CD4-positive, alpha-beta T cell treated with Interleukin-10 for 1 hour (primary cell): ENCODE measurements at places on chromosomes 16 and 17.
A peak's percentile ranks its signal among the peaks of the same experiment; 100 is the strongest.

GRCh38 chr16:68710211-68710610 is 26.9 kb upstream of the CDH1 start:
- no peak for DNase-seq

DNA sequence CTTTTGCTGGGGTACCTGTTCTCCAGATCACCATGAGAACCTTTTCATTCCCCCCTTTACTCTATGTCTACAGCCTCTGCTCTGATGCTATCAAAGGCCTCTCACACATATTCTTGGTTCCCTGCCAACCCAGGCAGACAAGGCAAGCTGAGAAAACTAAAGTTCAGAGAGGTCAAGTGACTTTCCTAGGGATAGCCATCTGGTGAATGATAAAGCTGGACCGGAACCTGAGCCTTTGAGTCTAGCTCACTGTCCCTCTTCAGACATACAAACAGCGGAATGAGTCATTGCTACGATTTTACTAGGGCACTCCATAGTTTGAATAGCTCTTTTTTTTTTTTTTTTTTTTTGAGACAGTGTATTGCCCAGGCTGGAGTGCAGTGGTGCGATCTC is 73.3 kb downstream of the XYLT1 start:
- no peak for DNase-seq

GRCh38 chr16:73124665-73125375 is 76.9 kb upstream of the ZFHX3 start:
- no peak for DNase-seq

GRCh38 chr17:58541249-58541648 is 26.8 kb upstream of the MTMR4 start:
- no peak for DNase-seq

- no peak for DNase-seq
These were observed 803 bp downstream of the APOBR start for GRCh38 chr16:28495098-28495793.

- DNase-seq, result no peak
These were observed 917 bp upstream of the TBX2 start for GRCh38 chr17:61398721-61399130.

GRCh38 chr16:84603140-84603816 is 14.6 kb downstream of the COTL1 start:
- DNase-seq, result peak; percentile 30

GRCh38 chr16:66934138-66934838 is at the start of gene CIAO2B:
TSS of gene CIAO2B (minus strand) at chr16:66934402. CDS start at chr16:66934364, 38 bp downstream.
- DNase-seq, result peak; percentile 90

DNA sequence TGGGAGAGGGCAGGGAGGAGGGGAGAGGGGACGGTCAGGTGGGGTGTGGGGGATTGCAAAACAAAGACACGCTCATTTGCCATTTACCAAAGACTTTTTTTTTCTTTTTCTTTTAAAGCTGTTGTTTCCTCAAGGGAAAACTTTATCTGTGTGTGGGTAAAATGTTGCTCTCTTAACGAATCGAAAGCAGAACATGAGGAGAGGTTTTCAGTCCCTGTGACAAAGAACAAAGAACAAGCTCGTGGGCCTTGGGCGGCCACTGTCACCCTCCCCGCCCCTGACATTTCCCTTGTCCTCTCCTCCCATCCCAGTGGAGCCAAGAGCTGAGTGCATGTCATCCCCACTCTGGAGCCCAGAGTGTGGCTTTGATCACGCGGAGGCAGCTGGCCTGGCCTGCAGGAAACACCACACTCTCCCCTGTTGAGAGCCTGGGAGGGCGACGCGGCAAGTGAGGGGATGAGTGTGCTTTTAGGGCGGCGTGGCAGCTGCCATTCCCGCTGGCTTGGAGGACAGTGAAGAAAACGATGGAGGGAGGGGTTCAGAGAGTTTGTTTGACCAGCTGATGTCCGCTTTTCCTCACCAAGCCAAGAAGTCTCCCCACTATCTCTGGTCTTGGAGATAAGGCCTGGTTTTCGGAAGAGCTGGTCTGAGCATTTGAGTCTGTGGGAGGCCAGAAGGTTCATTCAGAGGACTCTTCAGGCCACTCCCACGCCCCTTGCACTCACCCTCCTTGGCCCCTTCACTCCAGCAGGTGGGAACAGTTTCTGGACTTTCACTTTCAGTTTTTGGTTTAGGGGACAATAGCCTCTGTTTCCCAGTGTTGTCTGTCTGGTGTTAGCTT is 11.4 kb downstream of the CCR7 start:
- DNase-seq, result peak; percentile 36

DNA sequence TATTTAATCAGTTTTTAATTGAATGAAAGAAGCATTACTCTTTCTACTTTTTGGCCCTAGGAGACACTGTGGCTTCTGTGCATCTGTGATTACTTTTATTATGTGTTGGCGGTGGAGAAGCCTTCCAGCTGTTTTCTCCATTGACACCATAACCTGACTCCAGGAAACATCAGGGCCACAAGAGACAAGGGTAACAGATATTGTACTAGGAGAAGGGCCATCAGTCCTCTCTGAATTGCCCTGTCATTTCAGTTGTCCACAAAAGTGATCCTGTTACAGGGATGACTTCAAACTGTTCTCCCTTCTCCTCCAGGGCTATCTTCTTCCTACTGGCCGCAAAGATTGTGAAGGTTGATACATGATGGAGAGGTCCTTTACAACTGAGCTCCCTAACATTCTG is 14.6 kb downstream of the KRT39 start:
- DNase-seq, result no peak

DNA sequence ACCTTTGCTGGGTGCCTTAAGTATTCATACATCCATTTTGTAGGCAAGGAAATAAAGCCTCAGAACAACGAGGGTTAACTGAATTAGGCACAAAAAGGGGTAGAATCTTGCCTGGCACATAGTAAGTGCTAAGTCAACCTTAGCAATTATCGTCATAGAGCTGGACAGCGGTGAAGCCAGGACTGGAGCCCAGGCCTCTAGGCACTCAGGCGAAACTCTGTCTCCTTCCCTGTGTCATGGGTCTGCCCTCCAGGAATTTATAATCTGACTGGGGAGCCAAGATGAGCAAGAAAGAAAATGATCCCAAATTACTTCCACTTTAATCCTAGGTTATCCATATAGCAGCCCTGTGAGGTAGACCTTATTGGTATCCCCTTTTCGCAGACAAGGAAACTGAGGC is 61.4 kb downstream of the KATNIP start:
- no peak for DNase-seq

DNA sequence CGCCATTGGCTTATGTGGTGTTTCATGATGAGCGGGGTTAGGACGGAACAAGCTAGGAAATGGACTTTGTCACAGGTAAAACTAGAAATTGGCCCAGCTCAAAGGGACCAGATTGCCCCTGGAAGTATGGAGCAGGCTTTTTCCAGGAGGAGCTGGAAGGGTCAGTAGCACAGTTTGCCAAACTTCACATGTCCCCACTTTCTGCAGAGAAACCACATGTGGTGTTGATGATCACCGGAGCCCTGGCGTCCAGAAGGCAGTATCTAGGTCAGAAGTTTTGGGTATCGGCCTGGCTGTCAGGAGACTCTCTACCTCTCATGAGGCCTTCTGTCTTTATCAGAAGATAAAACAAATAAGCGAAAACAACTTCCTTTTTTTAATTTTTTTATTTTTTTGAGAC is 248.5 kb downstream of the SOX9 start:
- no peak for DNase-seq

DNA sequence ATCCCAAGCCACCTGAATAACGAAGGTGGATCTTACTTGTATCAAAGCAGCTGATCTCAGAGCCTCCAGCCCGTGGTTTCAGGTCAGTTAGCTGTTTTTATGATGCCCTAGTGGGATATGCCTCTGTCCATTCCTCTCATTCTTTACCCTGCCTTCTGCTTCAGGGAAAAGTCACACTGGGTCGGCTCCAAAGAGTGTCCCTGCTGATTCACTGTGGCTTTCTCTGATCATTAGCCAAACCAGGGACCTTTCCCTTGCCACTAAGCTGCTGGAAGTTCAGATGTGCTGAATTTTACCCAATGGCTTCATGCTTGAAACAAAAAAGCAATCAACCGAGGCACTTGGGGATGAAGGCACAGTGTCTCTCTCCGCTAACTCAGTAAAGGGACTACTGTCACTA is 170.2 kb upstream of the SALL1 start:
- DNase-seq, result no peak

DNA sequence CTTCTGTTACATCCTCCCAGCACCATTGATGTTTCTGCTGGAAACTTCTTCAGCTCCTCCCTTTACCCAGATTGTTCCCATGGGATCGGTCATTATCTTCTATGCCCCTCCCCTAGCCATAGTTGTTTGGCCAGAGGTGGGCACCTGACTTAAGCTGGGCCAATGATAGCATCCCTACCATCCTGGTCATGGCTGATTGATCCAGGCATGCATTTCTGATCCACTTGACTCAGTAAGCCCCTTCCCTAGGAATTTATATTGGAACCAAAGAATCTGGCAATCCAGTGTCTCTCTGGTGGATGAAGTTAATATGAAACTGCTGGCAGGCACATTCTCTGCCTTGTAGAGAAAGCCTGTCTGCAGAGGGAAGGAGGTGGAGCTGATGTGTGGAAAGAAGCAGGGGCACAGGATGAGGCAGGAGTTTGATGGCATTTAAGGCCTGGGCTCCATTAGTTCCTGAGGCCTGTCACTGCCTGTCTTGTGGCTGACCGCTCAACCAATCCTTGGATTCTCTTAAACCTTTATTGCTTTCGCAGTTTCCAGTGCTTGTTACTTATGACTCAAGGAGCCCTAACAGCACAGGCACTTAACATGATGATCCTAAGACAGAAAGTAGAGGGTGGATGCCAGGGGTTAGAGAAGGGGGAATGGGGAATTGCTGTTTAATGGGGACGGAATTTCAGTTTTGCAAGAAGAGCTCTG is 152.4 kb downstream of the ABCC12 start:
- DNase-seq, result no peak

- DNase-seq, result no peak
These were observed 35.0 kb upstream of the ASIC2 start for GRCh38 chr17:33328129-33328528.

- no peak for DNase-seq
These were observed 5.3 kb downstream of the ATP6V0A1 start for GRCh38 chr17:42463976-42464400.

DNA sequence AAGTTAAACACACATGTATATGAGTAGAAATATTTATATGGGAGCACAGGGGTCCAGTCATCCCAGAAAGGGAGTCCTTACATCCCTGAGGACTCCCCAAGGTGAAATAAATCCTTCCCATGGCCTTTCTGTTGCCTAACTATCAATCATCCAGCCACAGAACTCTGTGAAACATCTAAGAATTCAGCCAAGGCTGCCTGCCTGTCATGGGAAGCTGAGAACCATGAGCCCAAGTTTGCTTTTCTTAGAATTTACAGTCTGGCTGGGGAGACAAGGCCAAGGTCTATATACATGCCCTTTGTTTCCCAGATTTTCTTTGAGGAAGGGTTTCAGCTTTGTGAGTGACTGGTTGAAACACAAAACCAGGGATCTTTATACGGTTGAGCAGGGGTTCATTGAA is 15.8 kb downstream of the MYL4 start:
- no peak for DNase-seq

DNA sequence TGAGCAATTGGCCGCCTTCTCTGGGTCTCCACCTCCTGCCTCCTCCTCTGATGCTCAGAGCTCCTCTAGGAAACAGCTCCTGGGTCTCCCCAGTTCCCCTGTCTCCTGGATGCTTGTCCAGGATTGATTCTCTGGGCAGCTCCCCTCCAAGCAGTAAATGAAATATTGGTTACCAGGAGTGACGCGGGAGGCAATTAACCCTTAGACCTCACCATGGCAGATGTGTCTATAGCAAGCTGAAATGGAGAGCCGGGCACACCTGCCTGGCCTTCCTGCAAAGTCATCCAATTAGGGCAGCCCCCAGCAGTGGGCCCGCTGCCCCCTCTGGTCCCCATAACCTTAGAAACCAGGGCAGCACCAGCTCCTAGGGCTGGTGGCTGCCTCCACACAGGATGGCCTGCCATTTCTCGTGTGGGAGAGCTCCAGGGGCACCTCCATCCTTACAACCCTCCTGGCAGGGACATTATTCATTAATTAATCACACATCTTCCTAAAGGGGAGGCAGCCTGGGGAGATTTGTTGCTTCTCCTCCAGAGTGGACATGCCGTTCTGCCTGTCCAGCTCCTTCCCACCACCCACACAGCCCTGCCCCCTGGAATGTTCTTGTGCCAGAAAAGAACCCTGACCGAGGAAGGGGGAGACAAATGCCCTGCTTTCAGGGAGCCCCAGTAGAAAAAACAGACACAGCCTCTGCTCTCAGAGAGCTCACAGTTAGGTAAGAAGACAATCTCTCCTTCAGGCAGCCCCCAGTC is 8.3 kb upstream of the KIF18B start:
- no peak for DNase-seq

- DNase-seq, result no peak
These were observed 8.1 kb downstream of the DNAJC7 start for GRCh38 chr17:42009170-42009569.

DNA sequence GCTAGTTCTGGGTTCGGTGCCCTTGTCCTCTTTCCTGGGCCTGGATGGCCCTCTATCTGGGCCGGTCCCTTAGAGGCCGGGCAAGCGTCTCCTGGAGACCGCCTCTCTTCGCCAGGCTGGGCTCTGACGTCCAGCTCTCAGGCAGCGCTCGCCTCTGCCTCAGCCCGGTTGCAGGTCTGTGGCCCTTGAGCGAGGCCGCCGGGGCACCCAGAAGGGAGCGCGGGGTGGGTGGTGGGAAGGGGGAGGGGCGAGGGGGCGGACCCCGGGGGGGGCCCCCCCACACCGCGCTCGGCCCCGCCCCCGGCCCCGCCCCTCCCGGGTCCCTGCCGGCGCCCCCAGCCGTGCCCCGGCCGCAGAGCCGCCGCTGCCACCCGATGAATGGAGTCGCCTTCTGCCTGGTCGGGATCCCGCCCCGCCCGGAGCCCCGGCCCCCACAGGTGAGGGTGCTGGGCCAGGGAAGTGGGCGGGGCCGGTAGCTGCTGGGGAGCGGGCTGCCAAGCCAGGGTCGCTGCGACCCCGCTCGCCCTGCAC is at the start of gene ARHGAP23:
TSS of gene ARHGAP23 (plus strand) at position 353 of the 531 bp plus-strand sequence. CDS start at position 375, 22 bp downstream.
- DNase-seq, result peak; percentile 43

- peak; percentile 77 for DNase-seq
These were observed 8.7 kb downstream of the ABI3 start for GRCh38 chr17:49218941-49219913.

DNA sequence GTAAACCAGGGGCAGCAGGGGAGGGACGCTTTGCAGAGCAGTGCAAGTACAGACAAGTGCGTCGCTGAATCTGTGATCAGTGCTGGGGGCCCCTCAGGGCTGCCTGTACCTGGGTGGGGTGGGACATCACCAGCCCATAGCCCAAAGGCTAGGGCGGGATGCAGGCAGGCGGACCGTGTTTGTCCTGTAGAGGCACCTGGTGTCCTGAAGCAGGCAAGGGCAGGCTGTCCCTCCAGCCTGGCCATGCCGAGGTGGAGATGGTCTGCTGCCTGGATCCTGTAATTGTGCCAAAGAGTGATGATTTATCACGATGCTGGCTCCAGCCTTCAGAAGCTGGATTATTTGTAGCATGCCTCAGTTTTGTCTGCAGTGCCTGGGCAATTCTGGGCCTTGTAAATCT is 137.9 kb upstream of the GSE1 start:
- DNase-seq, result no peak
